ENCODE measurements at places on chromosomes 1 and 21.

- DNase-seq, result no peak
These were observed 38.9 kb upstream of the PRRC2C start for GRCh38 chr1:171446386-171446785.

- DNase-seq, result no peak
These were observed 110.0 kb downstream of the GLUL start for GRCh38 chr1:182281541-182281940.

DNA sequence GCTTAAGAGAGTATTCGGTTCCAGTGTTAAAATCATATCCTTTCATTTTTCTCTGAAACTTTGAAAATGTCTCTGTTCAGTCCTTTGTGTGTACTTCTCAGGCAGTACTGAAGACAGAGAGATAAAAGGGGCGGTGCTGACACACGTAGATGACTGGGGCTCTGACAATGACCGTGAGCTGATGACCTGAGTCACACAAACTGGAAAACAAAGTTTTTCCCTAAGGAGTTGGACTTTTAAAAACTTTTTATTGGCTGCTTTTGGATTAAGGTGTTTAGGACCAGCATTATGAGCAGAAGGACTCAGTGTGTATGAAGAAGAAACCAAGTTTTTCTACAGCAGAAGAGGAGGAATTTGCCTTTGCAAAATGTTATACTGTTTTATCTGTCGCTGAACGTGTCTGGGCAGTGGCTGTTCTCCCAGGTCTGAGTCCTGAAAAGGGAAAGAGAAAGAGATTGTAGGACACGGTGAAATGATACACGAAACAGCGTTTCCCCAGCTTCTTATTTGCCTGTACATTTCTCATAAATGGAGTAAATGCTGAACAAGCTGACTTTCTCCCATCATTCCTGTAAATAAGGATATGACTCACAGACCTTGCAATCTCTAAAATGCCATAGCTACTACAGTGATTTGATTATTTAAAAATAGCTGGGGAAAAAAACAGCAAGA is 51.5 kb downstream of the MAP3K7CL start:
- no peak for DNase-seq

DNA sequence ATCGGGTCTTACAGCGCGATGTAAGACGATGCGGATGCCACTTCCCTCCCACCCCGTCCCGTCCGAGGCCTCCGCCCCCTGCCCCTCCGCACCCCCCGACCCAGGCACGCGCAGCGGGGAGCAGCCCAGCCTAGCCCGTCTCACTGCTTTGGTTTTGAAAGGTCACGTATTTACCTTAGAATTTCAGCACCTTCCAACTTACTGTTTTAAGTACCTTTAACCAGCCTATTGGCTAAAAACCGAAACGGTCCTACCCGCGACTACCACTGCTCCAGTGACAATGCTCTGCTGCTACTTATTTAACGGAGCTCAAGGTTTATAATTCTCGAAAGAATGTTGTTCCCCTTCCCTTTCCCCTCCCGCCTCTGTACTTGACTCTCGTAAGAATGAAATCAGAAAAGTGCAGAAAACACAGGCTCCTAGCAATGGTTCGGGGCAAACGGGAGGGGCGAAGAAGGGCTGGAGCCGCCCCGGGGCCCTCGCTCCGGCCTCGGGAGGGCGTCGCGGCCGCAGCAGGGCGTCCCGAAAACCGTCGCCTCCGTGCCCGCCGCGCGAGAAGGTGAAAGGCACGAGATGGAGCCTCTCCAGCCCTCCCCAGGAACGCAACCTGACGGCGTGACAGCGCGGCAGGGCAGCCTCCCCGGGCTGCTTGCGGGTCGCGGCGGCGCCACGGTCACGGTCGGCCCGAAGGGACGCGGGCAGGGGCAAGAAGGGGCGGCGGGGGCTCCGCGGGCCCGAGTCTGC is 667 bp downstream of the TMEM50B start:
- no peak for DNase-seq

DNA sequence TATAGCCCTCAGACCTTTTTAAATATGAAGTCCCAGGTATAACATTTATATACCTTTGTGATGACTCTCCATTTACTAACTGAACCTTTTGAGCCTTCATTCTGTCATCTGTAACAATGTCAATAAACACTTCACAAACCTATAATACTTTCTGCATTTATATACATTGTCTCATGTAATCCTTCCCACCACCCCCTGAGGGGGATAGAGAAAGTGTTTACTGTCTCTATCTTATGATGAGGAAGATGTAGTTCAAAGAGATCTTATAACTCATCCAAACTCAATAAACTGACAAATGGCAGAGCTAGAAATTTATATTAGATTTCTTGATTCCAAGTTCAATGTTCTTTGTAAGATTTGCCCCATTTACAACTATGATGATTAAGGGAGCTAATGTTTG is 48.3 kb upstream of the CR2 start:
- DNase-seq, result no peak

- DNase-seq, result no peak
These were observed 2.9 kb downstream of the MACO1 start for GRCh38 chr1:25433389-25434186.

DNA sequence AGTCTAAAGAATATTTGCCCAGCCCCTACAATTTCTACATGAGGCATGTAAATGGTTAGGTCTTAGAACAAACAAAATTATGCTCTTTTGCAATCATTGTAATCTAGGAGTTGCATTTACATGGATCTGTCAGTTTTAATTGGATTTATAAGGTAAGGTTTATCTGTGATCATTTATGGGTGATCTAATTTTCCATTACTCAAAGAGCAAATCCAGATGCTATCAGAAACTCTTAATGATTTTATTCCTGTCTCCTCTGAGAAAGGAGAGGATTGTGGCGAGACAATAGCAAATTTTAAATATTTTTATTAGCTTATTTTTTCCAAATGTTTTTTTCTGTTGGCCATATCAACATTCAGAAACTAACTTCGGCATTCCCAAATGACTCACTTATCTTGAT is 14.2 kb upstream of the NEGR1 start:
- DNase-seq, result no peak

GRCh38 chr1:167981933-167982332 is 45.1 kb upstream of the MPC2 start:
- DNase-seq, result no peak

GRCh38 chr1:212060632-212061472 is 25.3 kb downstream of the DTL start:
- DNase-seq, result no peak

DNA sequence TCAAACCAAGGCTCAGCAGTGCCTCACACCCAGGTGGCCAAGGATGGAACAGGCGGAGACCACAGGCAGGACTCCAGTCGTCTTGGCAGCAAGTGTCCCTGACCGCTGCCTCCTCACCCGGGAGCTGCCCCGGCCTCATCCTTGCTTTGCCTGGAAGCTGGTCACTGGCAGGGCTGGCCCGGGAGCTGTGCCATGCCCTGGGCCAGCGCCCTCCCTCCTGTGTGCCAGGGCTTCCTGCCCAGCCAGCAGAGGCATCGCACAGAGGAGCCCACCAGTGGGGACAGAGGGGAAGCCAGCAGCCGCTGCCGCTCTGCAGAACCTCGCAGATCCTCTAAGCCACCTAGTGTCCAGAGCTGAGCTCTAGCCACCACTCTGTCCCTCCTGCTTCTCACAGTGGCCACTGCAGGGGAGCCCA is 7.8 kb downstream of the CASZ1 start:
- DNase-seq, result no peak

DNA sequence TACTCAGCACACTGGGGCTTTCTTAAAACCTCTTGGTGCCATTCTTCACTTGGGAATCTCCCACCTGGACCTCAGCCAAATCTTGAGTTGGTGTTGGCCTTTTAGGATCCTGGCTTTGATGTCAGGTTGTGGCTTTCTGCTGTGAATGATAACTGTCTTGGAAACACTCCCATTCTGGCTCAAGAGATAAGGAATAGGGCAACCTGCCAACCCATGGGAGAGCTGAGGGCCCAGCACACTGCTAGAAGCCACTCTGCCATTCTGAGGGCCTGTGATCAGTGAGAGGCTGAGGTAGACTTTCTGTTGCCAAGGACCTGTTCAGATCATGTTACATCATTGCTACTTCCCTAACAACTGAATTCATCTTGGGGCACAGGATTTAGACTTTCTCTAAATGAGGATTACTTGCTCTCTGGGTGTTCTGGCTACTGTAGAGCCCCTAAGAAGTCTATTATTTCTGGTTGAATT is 45.8 kb downstream of the TTC39A start:
- DNase-seq, result no peak

- DNase-seq, result no peak
These were observed 22.7 kb upstream of the LGALS8 start for GRCh38 chr1:236501093-236501492.

- no peak for DNase-seq
These were observed 592.3 kb upstream of the ADGRL2 start for GRCh38 chr1:81208441-81208840.

DNA sequence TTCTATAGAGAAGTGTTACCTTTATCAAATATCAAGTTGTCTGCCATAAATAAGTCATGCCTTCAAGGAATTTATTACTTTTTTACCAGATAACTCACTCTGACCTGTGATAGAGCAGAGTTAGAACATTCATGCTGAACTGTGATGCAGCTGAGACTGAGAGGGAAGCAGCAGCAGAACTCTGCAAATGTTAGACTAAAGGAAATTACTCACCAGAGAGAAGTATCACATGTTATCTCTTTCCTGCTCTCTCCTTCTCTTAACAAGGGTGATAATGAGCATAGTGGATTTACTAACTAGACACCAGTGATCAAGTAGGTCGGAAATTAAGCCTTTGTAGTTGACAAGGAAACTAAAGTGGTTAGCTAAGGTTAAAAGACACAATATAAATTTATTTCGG is 181.6 kb downstream of the RASAL2 start:
- DNase-seq, result no peak

- DNase-seq, result no peak
These were observed 811 bp upstream of the S100A3 start for GRCh38 chr1:153549741-153550397.

DNA sequence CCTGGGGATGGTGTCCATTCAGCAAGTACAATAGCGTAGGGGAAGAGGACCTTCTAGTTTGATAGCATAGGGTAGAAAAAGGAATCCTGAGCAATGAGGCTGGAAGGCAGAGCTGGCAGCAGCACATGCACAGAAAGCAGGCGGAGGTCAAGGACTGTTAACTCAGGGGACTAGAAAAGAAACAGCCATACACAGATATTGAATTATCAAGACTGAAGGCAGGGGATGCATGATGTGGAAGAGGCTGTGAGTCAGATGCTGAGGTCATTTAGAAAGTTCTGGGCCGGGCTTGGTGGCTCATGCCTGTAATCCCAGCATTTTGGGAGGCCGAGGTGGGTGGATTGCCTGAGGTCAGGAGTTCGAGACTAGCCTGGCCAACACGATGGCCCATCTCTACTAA is 65.6 kb downstream of the OPTC start:
- no peak for DNase-seq

DNA sequence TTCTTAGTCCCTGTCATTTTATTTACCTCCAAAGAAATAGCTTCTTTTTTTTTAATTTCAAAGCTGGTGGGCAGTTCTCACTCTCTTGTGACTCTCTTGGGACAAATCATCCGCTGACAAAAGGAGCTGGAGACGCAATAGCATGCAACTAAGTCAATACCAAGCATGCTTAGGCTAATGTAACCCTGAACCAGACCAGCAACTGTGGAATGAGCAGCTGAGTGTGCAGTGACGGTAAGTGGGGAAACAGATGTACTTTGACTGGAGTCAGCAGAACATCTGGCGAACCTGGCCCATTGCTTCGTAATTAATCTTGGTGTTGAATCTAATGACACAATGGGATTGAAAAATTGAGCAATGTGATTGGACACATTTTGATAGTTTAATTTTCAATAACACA is 280.7 kb upstream of the PLXNA2 start:
- DNase-seq, result no peak

DNA sequence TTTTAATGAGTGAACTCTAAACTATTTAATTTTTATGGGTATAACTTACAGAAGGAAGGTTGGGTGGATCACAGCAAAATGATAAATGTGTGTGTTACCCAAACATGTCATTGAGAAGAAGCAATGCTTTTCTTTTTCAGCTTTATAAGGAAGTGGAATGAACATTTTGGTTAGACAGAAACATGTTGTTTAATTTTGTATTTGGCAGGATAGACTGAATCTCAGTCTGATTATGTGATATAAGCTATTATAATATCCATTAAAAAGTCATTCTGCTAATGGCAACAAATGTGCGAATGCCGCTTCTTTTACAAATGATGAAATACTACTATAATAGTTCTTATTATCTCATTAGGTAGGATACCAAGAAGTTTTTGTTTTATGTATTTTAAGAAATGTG is 281.9 kb upstream of the ZRANB2 start:
- DNase-seq, result no peak

DNA sequence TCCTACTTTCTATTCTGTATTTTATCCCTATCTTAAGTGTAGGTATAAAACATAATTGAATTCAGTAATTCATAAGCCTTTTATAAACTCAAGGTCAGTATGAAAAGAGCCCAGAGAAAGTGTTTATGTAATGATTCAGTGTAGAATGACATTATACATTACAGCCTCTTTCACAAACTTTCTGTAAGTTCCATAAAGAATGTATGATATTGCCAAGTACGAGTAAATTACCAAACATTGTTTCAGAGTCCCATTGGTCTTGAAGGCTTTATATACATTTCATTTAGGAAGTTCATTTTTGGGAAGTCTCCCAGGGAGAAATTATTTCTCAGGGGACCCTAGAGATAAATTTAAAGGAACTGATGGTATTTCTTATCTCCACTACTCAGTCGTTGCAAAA is 37.8 kb upstream of the VAMP3 start:
- no peak for DNase-seq

- no peak for DNase-seq
These were observed 6.8 kb upstream of the EPS8L3 start for GRCh38 chr1:109770331-109771095.

- DNase-seq, result no peak
These were observed 34.5 kb upstream of the ATP2B4 start for GRCh38 chr1:203592156-203592555.

GRCh38 chr1:169586395-169587255 is at the start of gene F5:
Gene F5, minus strand, starts transcription at chr1:169586481. Its CDS starts 95 bp downstream, at chr1:169586386.
- DNase-seq, result no peak

DNA sequence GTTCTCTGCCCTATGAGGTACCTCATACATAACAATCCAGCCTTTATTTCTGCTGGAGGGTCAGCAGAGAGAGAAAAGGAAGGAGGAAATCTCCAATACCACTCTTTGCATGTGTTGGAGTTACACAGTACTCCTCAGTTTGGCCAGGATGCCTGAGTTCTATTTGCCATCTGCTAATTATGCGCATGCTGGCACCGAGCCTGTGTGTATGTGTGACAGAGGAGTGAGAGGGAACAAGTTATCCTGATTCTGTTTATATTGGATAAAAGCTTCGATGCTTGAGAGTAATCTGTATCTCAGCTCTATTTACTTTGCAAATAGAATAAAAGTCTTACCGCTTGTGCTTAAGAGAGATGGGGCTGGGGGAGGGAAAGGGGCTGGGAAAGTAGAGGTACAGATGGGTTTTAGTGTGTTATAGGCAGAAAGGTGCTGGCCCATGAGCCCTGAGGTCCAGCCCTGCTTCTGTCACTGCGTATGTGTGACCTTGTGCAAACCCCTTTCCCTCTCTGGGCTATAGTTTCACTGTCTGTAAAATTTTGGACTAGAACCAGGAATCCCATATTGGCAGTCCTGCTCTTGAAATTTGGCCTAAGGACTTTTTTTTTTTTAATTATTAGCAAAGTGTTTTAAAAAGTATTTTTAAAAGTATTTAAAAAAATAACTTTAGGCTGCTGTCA is 54.5 kb upstream of the PLXNA2 start:
- no peak for DNase-seq

- DNase-seq, result no peak
These were observed 46.9 kb downstream of the CD34 start for GRCh38 chr1:207863893-207864535.

All from GM12864 (cell line).